ENCODE measurements at places on chromosomes 12 and 14. TPM values are rescaled to one million over a fixed set of nuclear protein-coding genes. Genes with fewer than 3 reads are reported as not detected.

Gene IL31
- not detected for total RNA-seq

Gene RFX4
- total RNA-seq, result not detected

Gene PLA2G1B
- total RNA-seq, result not detected

Gene GPR162
- 8.5 TPM for total RNA-seq

Gene LRRC43
- 3.1 TPM for total RNA-seq

Gene RHOJ
- 10.2 TPM for total RNA-seq

Gene EIF2S3B
- 0.36 TPM for total RNA-seq

Gene PRICKLE1
- total RNA-seq, result 24.9 TPM

Gene RASAL1
- not detected for total RNA-seq

- DNase-seq, result no peak
Observed at GRCh38 chr14:75281654-75282019, 3.0 kb downstream of the FOS start.

DNA sequence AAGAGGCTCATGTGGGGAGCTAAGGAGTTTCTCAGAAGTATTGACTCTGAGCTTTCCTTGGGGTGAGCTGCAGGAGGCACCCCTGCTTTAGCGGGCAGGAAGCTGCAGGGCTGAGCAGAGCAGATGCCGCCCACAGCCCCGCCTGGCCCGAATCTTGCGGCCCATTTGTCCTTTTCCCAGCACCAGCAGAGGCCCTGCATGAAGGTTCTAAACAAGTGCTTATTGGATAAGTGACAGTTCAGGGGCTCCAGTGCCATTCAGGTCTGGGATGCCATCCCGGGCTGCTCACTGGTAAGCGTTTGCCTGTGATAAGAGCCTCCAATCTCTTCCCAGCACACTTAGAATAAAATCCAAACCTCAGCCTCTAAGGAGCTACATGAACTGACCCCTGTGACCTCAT, 11.4 kb downstream of the RILPL1 start:
- no peak for DNase-seq

DNA sequence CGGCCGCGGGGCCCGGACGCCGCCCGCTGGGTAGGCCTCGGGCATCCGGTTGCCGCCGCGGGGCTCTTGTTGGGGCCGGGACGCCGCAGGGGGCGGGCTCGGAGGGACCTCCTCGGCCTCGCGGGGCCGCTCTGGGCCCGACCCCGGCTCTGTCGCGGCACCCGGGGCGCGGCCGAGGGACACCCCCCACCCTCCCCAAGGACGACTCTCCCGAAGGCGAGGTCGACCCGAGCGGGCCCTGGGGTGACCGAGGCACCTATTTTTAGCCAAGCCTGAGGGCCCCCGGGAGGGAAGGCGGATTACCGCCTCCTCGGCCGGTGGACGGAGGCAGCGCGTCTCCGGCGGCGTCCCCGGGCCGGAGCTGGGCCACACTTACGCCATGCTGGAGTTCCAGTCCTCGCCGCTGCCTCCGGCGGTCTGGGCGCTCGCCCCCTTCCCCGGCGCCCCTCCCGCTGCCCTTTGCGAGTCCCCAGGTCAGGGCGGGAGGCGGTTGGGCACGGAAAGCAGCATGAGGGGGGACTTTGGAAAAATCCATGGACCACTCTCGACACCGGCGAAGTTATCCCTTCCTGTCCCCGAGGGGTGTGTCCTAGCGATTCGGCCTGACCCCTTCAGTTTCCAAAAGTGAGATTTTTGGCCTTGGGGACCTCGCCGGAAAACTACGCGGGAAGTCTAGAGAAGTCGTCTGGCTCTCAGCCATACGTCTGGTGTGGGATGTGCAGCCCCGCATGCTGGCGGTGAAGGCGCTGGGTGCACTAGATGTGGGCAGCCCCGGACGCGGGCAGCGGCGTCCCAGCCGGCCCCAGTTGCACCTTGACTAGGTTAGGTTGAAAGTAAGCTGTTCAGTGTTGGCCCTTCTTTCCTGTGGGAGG, 699 bp downstream of the KTN1 start:
- peak; percentile 78 for DNase-seq

GRCh38 chr12:54824402-54824801, 29.9 kb upstream of the MUCL1 start:
- DNase-seq, result no peak

DNA sequence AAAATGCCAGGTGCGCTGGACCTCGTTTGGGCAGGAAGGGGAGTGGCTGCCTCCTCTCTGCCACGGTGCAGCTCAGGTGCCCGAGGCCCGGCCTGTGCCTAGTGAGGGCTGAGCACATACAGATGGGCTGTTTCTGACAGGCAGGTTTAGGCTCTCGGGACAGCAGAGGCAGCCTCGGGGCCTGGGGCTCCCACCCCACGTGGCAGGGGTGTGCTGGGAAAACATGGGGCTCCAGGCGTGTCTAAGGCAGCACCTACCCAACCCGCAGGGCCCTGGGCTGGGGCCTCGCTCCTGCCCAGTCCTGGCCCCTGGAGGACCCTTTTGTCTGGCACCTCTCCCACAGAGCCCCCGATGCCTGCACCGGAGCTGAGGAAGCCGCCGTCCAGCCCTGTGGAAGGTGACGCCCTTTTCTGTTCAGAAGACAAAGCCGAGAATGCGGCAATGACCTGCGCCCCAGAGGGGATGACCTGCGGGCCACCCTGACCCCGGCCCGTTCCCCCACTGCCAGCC, 76.4 kb upstream of the GALNT9 start:
- peak; percentile 12 for DNase-seq

DNA sequence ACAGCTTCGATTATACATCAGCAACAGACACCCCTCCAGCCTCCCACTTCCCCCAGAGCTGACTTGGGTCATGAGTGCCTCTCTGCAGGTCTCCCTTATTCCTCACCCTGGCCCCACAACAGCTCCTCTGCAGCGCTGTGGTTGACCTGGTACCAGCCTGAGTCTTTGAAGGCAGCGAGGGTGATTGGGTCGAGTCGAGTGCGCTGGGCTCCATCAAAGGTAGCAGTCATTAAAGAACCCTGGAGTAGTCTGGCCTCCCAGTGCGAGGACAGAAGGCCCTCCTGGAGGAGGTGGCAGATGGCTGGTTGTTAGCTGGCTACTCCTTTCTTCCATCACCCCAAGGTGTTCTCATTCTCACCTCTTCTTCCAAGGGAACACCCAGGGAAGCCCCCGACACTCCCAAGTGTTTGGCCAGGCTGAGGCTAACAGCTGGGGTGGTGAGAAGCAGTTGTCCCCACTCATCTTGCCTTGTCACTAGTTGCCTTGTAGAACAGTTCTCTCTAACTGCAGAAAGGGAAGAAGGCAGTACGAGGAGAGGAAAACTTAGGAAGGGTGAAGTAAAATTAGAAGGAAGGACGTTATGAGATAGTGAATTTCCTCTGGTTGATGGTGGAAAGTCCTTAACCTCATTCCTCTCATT, 2.7 kb downstream of the CIROP start:
- no peak for DNase-seq

- DNase-seq, result no peak
Observed at GRCh38 chr12:1827826-1828805, 7.8 kb downstream of the LRTM2 start.

- DNase-seq, result no peak
Observed at GRCh38 chr14:68687746-68688145, 105.1 kb downstream of the ZFP36L1 start.

GRCh38 chr14:75068294-75069120, 934 bp upstream of the ZC2HC1C start:
- DNase-seq, result no peak

- no peak for DNase-seq
Observed at GRCh38 chr12:130428116-130428515, 90.4 kb downstream of the PIWIL1 start.

GRCh38 chr12:27979145-27979544, 6.6 kb upstream of the PTHLH start:
- DNase-seq, result no peak
